Mucosa of gallbladder (tissue), 1 donor: ENCODE measurements at places on chromosomes 5 and 9.

GRCh38 chr5:61625681-61626621 is 293.9 kb downstream of the ZSWIM6 start:
- peak; percentile 68 for DNase-seq

- no peak for DNase-seq
These were observed 2.9 kb downstream of the AK8 start for GRCh38 chr9:132875159-132875558.

GRCh38 chr5:112857866-112858265 is 3.2 kb upstream of the SRP19 start:
- no peak for DNase-seq

- no peak for DNase-seq
These were observed 11.7 kb upstream of the INPP5E start for GRCh38 chr9:136451221-136451877.

- no peak for DNase-seq
These were observed 3.3 kb downstream of the TMEM174 start for GRCh38 chr5:73176250-73176649.

DNA sequence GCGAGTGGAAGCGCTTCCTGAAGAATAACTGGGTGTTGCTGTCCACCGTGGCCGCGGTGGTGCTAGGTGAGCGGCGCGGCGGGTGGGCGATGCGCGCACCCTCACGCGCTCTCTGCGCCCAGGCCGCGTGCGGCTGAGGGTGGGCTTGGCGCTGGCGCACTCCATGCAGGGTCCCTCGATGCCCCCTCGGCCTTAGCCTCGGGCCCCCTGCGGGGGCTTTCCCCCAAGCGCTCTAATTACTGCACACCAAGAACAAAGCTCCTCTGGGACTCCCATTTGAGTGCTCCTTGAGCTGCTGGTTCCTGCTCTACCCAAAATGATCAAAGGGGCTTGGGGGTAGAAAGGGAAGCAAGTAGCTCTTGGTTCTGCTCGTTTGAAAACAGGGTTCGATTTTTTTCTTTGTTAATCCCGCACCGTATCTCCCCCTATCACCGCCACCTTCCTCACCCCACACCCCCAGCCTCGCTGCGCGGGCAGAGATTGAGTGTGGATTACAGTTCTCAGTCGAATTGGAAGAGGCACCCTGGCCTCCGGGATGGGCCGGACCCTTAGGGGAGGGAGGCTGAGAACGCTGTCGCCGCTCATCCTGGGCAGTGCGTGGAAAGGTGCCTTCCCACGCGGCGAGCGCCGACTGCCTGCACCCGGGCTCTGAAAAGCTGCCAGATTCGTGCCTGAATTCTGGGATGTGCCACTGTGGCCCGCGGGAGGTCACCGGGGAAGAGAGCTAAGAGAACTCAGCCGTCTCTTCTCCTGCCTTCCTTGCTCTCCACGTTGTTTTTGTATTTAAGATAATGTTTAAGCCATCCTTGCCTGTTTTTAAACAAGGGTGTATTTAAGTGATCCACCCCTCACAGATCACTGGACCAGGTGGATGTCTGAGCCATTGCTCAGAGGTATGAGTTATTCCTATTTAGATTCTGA is 697 bp downstream of the SLC1A1 start:
- DNase-seq: no peak

DNA sequence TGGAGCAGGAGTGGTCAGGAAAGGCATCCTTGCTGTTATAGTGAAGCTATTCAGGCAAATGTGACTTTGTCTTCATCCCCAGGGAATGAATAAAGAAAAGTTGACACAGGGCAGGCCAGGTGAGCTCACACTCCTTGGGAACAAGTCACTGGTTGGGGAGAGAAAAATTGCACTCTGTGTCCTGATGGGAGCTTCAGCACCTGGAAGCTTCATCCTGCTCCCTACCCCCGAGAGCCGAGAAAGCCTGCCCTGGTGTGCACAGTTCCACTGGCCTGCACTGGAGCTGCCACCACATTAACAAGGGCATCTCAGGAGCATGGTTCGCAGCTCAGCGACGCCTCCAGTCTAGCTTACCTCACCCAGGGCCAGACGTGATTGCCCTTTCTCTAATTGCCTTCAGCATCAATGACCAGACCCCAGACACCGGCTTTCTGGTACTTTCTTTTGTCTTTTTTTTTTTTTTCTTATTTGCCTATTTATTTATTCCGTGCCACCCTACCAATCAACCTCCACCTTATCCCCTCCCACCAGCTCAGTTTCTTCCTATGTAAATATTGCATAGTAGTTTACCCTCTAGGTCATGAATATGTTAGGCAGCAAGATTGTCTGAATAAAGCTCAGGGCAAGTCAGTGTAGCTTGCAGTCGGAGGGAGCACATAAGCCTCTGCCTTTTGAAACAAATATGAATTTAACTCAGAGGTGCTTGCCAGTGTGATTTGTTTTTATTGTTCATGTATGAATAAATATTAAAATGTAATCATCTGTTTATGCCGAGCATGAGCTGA is 87.4 kb downstream of the DOCK2 start:
- DNase-seq: no peak

DNA sequence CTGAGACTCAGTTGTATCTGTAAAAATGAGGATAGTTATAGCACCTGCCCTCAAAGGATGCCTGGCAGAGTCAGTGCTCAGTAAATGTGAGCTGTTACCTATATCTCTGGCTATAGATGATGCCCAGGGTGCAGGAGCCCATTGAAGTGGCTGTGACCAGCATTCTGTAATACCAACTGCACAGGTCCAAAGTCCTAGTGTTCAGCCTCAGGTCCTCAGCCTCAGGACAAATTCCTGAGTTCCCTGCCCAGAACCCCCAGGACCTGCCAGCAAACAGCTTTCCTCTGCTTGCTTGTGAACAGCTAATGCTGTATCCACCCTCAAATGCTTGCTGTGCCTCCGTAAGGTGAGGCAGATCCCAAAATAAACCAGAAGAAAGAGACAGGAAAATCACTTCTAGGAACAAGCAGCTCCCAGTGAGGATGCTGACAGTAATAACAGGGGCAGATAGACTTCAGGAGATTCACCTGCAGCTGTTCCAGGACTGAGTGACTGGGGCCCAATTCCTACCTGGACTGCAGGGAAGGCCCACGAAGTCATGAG is 80.8 kb downstream of the SIL1 start:
- DNase-seq: no peak

DNA sequence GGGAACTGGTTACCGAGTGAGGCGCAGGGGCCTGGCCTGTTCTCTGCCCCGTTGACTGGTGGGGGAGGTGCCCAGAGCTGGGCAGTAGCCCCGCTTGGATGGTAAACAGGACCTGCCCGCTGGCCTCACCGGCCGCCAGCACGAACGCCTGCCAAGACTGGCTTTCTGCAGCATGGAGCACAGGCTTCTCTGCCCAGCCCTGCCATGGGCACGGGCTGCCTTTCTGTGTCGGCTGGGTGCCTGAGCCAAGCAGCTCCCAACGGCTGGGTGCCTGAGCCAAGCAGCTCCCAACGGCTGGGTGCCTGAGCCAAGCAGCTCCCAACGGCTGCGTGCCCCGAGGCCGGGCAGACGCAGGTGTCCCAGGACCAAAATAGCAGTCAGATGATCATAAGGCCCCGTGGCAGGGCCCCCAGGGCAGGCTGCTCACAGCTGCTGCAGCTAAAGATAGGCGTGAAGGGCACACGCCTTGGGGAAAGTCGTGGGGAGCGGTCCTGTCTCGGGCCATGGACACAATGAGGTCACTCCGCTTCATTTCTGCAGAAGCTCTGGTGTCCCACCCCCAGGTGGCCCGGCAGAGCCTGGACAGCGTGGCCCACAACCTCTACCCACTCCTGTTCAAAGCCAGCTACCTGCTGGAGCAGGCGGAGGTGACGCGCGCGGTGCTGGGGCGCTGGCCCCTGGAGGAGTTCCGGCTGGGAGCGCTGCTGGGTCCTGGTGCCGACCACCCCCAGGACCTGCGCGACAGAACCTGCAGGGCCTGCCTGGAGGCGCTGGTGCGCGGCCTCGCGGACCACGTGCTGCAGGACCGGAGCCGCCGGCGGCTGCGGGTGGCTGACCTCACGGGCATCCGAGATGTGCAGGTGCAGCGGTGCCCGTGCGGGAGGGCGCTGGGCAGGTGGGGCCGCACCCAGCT is at the start of gene LRRC14B:
LRRC14B (plus strand) TSS at position 460 of the 913 bp plus-strand sequence; CDS start at position 504, 44 bp downstream.
- peak; percentile 29 for DNase-seq

DNA sequence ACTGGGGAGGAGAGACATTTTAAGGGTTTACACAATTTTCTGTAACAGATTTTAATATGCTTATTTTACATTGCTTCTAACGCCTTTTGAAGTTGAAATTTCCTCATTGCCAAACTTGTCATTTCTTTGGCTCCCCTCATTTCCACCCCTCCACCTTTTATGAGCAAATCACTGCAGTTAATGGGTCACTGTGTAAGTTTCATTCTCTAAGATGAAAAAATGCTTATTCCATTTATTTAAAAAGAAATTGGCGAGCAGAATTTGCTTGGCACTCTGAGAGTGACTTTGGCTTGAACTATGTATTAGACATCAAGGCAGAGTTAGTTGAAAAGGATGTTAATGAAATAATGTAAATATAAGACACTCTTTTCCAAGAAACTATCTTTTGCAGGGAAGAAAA is 66.6 kb downstream of the ITGA1 start:
- no peak for DNase-seq

DNA sequence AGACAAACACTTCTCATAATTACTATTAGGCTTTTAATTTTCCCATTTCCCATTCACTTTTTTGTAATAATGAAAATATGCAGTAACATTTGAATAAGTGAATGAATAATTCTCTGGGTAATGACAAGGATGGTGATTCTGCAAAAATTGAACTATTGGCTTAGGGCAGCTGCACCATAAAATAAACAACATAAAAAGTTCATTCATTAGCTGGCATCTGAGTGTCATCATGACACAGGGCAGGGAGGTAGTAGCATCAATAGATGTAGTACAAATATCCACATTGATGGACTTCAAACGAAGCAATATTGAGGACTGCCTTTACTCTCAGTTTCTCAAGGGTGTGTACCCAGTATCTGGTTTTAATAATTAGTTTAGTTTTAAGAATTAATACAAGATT is 4.9 kb downstream of the MEGF10 start:
- DNase-seq: no peak

DNA sequence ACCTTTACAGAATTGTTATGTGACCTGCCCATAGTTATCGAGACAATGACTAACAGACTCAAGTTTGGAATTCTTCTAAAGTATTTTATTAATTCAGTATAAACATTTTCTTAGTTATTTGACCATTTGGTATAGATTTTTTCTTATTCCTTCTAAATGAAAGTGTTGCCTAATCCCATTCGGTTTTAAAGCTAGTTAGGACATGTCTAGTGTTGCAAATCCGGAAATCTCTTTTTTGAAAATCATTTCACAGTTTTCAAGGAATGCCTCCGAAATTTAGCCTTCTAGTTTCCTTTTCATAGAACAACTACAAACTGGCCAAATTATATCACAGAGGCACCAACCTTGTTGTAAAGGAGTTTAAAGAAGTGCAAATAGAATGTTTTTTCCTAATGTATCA is 171.8 kb downstream of the XRCC4 start:
- DNase-seq: no peak

GRCh38 chr5:34930870-34931269 is 1.5 kb downstream of the DNAJC21 start:
- no peak for DNase-seq

DNA sequence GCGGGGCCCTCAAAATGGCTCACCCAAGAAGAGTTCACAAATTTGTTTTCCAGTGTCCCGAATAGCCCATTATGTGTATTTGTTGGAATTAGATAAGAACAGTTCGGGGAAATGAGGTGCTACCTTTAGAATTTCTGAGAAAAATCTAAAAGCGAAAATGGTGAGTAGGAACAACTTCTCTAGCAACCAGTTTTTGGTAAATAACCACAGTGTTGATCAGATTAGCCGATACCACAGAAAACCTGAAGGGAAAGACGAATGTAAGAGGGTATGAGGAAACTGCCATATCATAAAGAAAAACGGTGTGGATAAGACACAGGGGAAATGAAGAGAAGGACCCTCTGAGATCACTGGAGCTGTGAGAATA is 31.0 kb downstream of the ADAM19 start:
- no peak for DNase-seq

DNA sequence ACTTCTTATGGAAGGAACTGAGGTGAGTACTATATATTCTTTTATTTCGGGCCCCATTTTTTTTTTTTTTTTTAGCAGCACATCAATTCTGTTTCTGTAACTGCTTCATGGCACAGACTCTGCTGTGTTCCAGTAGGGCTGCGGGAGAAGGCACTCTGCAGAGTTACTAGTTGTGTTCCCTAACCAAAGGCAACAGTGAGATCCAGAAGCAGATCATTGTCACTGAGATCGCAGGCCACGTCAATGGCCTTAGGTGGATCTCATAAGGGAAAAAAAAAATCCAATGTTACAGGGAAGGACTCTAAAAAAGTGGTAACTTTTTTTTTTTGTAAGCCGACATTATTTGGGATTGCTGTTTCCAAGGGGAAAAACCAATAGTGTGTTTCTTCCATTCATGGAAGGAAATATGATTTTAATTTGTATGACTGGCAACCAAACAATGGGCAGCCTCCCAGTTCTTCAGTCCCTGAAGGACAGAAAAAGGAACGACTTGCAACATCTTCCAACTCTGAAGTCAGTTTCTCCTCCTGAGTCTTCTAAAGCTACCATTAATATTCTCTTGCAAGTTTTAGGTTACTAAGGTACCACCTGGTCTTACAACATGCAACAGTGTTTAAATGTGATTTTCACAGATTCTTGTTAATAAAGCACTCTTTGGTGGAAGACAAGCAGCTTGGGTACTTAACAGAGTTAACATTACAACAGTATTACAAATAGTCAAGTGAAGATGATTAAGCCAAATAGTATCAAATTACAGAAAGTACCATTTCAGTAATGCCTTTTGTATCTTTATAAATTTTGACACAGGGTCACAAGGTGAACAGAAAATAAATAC is 52.8 kb downstream of the HABP4 start:
- no peak for DNase-seq

DNA sequence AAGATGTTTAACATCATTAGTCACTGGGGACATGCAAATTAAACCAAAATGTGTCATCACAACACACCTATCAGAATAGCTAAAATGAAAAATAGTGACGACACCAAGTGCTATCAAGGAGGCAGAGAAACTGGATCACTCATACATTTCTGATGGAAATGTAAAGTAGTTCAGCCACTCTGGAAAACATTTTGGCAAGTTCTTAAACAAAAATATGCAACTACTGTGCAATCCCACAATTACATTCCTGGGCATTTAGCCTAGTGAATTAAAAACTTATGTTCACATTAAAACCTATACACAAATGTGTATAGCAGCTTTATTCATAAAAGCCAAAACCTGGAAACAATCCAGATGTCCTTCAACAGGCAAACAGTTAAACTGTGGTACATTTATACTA is 53.1 kb downstream of the SVEP1 start:
- no peak for DNase-seq
